ENCODE measurements at places on chromosomes 2 and 18.

DNA sequence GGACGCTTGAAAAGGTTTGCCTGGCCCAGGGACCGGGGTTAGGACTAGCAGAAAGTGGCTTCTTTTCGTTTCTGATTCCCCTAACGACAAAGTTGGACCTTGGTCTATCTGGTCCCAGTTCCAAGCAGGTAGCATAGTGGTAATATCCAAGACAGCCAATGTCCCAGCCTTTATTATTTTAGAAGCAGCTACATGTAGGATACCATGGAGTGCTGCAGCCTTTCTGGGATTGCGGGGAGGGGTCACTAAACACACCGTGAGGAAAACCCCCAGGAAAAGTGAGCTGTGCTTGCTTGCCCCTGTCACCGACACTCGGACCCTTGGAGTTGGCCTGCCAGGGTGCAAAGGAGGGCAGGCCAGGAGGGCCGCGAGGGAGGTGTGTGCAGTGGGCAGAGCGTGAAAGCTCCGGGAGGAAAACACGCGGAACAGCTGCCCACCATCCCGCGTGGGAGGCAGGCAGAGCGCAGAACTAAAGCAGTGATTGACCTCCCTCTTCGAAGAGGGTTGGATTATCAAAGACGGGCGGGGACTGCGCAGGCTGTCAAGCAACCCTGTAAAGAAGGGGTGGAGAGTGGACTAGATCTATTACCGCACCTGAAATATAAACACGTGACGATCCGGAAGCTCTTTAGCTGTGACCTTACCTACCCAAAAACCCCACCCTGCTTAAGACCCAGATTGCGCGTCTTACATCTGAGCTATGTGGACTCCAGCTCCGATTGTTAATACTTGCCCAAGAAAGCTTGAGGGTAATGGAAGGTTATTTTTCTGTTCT lies 624 bp upstream of the MAP4K3 start:
- peak; percentile 67 for DNase-seq

- DNase-seq = no peak
Measured at GRCh38 chr2:121961761-121962160, 206.3 kb downstream of the TSN start.

GRCh38 chr2:557635-558301 lies 119.4 kb downstream of the TMEM18 start:
- DNase-seq = peak; percentile 57

DNA sequence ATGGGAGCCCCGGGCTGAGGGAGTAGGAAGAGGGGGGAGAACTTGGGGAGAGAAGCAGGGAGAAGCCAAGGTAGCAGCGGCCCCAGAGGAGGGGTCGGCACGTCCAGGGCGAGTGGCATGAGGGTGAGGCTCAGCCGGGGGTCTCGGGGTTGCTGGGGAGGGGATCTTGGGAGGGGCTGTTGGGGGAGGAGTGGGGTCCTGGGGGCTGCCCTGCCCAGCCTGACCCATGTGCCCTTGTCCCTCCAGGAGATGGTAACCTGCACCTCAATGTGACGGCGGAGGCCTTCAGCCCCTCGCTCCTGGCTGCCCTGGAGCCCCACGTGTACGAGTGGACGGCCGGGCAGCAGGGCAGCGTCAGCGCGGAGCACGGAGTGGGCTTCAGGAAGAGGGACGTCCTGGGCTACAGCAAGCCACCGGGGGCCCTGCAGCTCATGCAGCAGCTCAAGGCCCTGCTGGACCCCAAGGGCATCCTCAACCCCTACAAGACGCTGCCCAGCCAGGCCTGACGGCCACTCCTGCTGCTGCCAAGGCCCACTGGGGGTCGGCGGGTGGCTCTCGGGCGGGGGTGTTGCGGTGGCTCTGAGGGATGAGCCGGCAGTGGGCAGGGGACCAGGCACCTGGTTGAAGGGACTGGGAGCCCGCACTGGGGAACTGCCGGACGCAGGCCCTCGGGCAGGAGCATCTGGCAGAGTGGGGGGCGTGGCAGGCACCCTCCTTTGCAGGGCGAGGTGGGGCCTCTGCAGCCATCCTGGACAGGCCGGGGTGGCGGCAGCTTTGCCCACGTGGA lies 9.0 kb upstream of the GAL3ST2 start:
- no peak for DNase-seq

DNA sequence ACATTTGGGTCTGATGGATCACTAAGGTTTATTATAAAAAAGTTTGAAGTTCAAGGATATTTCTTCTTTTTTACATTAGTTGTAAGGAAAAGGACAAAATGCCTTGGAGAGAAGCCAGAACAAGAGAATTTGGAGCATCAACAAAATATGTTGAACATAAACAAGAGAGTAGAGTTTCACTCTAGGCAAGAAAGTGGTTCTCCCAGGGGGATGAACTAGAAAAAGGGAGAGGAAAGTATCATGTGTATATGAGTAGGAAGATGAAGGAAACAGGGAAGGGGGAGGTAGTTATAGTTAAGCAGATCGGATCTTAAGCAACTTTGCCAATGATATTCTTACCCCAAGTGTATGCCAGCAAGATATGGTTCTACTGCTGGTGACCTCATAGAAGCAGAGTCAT lies 63.8 kb upstream of the GALNT3 start:
- DNase-seq = no peak

GRCh38 chr2:224957540-224958461 lies 84.5 kb downstream of the DOCK10 start:
- DNase-seq = no peak

DNA sequence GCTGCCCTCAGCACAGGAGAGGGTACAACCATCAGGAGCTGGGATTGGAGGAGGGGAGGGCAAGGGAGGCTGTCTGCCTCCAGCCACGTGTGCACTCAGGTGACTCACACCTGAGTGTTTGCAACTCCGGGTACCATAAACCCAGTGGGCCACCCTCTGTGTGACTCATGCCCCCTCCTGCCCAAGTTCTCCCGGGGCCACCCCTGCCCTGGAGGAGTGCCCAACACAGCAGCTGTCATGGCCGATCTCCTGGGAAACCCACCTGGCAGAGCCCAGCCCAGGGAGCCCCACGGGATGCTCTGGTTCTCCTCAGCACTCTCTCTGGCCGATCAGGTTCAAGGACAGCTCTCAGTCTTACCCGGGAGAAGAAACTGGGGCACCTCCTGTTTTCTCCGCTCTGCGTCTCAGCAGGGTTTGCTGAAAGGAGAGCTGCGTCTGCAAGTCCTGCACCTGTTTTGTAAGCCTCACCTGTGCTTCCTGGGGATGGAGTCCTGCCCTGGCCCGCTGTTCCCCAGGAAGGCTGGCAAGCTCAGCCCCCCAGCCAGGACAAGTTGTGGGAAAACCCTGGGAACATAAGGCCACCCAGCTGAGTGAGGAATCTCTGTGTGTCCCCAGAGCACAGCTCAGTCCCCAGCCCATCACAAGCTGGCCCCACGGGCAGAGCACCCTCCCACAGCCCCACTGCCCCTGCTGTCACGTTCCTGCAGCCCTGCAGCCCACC lies 44.0 kb upstream of the UBE2F start:
- DNase-seq = no peak

- no peak for DNase-seq
Measured at GRCh38 chr2:237281836-237282306, 132.1 kb downstream of the COL6A3 start.

DNA sequence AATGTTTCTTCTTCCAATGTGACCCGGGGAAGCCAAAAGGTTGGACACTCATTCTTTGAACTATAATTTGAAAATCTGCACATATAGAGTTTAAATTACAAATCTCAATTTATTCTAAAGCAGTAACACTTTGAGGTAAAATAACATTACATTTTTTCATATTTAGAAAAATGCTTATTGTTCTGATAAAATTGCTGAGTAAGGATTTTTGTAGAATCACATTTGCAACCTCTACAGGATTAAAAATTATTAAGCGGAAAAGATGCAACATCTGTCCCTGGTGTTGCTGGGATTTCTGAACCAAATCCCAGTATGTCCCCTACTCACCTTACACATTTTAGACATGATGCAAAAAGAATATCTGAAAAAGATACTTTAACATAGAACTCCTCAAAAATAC lies 10.1 kb downstream of the ZNF519 start:
- no peak for DNase-seq

DNA sequence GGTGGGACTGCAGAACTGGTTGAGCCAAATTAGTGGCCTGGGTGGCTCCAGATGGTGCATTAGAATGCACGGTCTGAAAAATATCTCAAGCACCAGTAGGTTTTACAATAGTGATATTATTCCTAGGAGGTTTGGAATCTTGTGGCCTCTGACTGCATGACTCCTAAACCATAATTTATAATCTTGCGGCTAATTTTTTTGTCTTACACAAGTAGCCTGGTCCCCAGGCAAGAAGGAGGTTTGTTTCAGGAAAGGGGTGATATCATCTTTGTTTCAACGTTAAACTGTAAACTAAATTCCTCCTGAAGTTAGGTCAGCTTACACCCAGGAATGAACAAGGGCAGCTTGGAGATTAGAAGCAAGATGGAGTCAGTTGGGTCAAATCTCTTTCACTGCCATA lies 98.9 kb upstream of the ARL4C start:
- no peak for DNase-seq

GRCh38 chr2:195590861-195591205 lies 66.2 kb upstream of the SLC39A10 start:
- no peak for DNase-seq

- DNase-seq = no peak
Measured at GRCh38 chr18:12076424-12077140, 17.1 kb upstream of the ANKRD62 start.

GRCh38 chr2:22867973-22868372 lies 517.0 kb upstream of the KLHL29 start:
- DNase-seq = no peak

DNA sequence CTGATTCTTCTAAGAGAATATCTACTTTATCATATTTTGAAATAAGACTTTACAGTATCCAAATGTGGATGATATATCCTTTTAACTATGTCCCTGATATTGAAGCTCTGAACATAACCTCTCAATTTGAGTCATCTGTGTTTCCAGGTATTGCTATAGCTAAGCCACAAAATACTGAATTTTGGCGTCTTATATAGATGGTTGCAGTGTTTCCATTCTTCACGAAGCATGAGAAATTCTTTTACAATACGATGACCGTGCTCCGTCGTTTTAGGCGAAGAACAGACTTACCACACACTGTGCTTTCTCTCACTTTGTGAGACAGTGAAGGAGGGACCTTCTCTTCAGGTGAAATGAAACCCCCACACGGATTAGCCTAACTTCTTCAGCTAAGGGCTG lies 45.3 kb downstream of the LRRFIP1 start:
- no peak for DNase-seq

DNA sequence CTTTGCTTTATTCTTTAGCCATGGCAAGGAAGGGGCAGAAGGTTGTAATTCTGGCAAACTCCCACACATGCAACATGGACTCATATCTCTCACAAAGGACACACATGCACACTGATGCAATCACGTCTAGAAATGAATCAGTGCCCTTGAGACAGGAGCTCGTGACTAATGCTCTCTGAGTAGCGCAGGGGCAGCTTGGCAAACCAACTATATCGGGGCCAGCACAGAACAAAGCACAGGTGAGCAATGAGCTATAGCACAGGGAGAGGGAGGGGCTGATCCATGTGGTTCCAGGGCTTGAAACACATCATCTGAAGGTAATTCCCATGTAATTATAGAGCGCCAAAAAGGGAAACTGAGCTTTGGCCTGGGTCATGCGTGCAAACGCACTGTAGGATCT lies 165.2 kb upstream of the KLF7 start:
- no peak for DNase-seq

GRCh38 chr2:105418522-105418921 lies 19.7 kb upstream of the FHL2 start:
- DNase-seq = no peak

GRCh38 chr18:32730620-32731091 lies 42.2 kb downstream of the KLHL14 start:
- no peak for DNase-seq

- DNase-seq = no peak
Measured at GRCh38 chr2:133790711-133791110, 222.4 kb upstream of the NCKAP5 start.

- no peak for DNase-seq
Measured at GRCh38 chr18:5890331-5891183, 4.8 kb downstream of the TMEM200C start.

DNA sequence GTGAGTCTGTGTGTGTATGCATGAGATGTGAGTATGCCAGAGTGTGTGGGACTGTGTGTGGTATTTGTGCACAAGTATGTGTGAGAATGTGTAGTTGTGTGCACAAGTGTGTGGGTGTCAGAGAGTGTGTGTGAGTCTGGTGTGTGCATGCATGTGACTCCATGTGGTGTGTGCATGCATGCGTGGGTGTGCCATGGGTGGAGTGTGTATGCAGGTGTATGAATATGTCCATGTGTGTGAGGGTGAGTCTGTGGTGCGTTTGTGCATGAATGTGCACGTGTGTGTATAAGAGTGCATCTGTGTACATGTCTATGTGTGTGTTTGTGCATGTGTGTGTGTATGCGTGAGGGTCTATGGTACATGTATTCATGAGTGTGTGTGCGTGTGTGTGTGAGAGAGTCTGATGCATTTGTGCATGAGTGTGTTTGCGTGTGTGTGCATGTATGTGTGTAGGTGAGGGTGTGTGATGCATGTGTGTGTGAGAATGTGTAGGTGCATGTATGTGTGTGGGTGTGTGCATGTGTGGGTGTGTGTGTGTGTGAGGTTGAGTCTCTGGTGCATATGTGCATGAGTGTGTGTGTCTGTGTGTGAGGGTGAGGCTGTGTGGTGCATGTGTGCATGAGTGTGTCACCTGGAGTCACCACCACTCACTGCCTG lies 226.8 kb downstream of the LDLRAD4 start:
- no peak for DNase-seq
